ENCODE measurements at places on chromosomes 6 and 20.
A peak's percentile ranks its signal among the peaks of the same experiment; 100 is the strongest.

GRCh38 chr20:44785768-44786167 is 24.6 kb downstream of the RIMS4 start:
- no peak for DNase-seq

GRCh38 chr20:49886571-49887213 is 28.6 kb downstream of the SPATA2 start:
- no peak for DNase-seq

DNA sequence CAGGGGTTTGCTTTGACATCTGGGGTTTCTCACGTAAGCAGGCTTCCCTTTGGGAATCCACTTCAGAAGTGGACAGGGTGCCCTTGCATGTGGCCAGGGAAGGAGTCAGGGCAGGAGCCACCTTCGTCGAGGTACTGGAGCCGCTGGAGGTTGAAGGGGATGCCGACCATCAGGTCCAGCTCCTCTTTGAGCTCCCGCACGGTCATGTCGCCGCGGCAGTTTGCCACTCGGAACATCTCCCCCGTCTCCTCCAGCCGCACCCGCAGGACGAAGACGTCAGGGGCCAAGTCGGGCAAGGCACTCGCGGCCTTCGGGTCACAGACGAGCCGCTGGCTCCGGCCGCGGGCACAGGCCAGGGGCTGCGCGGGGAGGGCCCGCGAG is 360 bp downstream of the ANKRD60 start:
- DNase-seq: no peak

DNA sequence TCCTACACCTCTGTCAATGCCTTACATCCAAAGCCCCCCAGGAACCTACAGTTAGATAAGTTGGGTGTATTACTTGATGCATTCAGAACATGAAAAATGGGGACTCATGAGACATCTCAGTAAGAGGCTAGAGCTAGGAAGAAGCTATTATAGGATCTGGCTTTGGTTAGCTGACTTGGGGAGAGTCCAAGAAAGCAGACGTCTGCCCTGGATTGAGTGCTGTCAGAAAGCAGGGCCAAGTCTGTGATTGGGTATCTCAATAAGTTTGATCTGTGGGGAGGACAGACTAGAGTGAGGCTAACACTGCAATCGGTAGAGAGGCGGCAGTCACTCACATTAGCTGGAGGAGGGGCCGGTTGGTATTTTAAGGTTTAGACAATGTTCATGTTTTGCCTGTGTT is 79.4 kb upstream of the LRFN2 start:
- no peak for DNase-seq

GRCh38 chr6:169167581-169168301 is 85.9 kb downstream of the THBS2 start:
- peak; percentile 88 for DNase-seq
